ENCODE measurements at places on chromosomes 3 and 15.

DNA sequence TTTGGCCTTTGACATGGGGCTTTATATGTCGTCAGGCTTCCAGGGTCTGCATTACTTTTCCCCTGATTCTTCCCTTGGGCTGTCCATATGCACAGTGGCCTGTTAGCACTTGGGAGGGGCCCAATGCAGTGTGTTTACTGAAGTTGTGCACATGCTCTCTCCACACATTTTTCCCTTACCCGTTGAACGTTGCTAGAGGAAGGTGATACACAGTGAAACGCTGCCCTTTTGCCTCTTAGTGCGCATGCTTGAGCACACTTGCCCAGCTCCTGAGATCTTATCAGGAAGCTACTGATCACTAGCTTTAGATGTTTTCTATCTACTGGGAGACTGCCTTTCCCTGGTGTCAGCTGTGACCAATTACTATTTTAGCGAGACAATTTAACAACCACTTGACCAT, 1198.0 kb downstream of the ROBO1 start:
- no peak for DNase-seq

DNA sequence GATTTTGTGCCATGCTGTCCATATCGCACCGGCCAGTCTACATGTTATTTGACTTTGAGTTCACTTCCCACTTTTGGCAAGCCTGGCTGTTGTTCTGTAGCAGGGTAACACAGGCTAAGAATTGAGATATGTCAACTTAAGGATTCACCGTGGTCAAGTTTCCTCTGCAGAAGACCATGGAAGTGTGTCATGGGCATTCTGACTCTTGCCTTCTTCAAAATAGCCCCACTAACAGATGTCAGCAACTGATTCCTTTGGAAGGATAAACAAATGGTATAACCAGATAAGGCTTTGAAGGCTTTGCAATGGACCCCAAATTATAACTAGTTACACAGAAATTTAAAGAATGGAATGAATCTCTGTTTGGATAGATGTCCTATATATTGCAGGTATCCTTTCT, 20.1 kb upstream of the CD47 start:
- DNase-seq: no peak

DNA sequence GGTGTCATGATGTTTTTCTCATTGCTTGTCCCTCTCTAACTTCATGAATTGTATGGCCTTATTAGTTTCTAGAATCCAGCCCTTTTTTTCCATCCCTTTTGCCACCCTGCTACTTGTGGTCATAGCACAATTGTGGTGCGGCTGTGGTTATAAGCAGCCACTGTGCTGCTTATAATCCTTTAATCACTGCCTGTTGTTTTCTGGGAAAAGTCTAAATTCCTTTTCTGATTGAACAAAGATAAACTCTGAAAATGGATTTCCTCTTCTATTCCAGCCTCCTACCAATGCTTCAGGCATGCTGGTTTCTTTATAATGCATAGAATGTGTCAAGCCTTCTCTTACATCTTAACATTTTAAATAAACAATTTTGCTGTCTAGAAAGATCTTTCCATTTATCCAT, 319.5 kb downstream of the C3orf38 start:
- DNase-seq: no peak

GRCh38 chr3:117400303-117400702, 690.7 kb downstream of the TUSC7 start:
- peak; percentile 16 for DNase-seq

GRCh38 chr3:58874795-58875194, 175.0 kb downstream of the CFAP20DC start:
- DNase-seq: peak; percentile 44

GRCh38 chr3:128799653-128800052, 73.7 kb downstream of the RAB7A start:
- no peak for DNase-seq

- peak; percentile 97 for DNase-seq
Observed at GRCh38 chr3:123620343-123620742, 35.5 kb upstream of the HACD2 start.

Measured in COLO829 (cell line).